ENCODE measurements at places on chromosomes 1 and 21. TPM values are rescaled to one million over a fixed set of nuclear protein-coding genes. Genes with fewer than 3 reads are reported as not detected.

DNA sequence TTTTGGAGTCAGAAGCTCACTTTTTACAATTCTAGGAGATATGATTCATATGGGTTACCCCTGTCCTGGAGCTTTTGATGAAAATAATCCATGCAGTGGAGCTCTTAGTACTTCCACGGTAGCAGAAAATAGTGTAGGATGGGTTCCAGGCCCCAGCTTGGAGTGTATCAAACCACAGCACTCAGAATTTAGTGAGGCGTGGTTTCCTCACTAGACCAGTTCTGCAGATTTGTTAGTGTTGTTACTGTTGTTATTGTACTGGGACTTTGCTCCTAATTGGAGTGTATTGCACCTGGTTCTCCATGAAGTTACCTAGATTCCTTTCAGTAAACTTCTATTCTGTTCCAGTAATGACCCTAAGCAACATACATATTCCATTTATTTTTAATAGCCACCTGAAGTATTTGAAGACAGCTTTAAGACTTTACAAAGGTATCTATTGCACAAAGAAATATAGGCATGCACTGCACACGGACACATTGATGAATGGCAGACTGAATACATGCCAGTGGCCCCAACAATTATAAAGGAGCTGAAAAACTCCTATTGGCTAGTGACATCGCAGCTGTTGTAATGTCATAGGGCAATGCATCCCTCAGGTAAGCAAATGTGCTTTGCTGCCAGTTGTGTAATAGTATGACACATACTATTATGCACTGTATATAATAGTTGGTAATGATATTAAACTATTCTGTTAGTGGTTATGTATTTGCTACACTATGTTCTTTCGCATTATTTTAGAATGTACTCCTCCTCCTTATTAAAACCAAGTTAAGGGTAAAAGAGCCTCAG, 1058.0 kb downstream of the KCNT2 start:
- no peak for DNase-seq

- DNase-seq, result no peak
Measured at GRCh38 chr1:206893380-206893779, 3.9 kb upstream of the IL24 start.

The SLC35D1 gene
- total RNA-seq, result 4.3 TPM

The VCAM1 gene
- total RNA-seq, result 3.1 TPM

The RHD gene
- not detected for total RNA-seq
